ENCODE measurements at places on chromosomes 12 and 14. TPM values are rescaled to one million over a fixed set of nuclear protein-coding genes. Genes with fewer than 3 reads are reported as not detected.

CYP27B1 gene
- total RNA-seq: 0.17 TPM

SCN8A gene
- 1.2 TPM for total RNA-seq

JAG2 gene
- 5.1 TPM for total RNA-seq

ALX1 gene
- not detected for total RNA-seq

FAM90A1 gene
- total RNA-seq: not detected

B4GALNT3 gene
- not detected for total RNA-seq

All from subcutaneous adipose tissue (tissue), 4 donors.